ENCODE measurements at places on chromosomes 12 and 14. TPM values are rescaled to one million over a fixed set of nuclear protein-coding genes. Genes with fewer than 3 reads are reported as not detected.

IL22 gene
- total RNA-seq = not detected

SIRT4 gene
- 0.50 TPM for total RNA-seq

FGD6 gene
- 3.3 TPM for total RNA-seq

GLIPR1L2 gene
- 3.3 TPM for total RNA-seq

CCDC177 gene
- not detected for total RNA-seq

KRT71 gene
- not detected for total RNA-seq

KRT6A gene
- 14.0 TPM for total RNA-seq

OTUB2 gene
- 0.98 TPM for total RNA-seq

GNPTAB gene
- 11.3 TPM for total RNA-seq

TSPAN8 gene
- total RNA-seq = 0.59 TPM

RHOJ gene
- total RNA-seq = 6.6 TPM

SDR9C7 gene
- total RNA-seq = not detected

RCOR1 gene
- total RNA-seq = 12.4 TPM

TGFB3 gene
- total RNA-seq = 26.2 TPM

BBOF1 gene
- 5.8 TPM for total RNA-seq

LYZ gene
- not detected for total RNA-seq

TRIM9 gene
- 5.3 TPM for total RNA-seq

PPP1R3E gene
- 9.9 TPM for total RNA-seq

HOXC10 gene
- not detected for total RNA-seq

ARMH4 gene
- total RNA-seq = 7.1 TPM

CCDC197 gene
- total RNA-seq = not detected

LUM gene
- 747 TPM for total RNA-seq

MSI1 gene
- total RNA-seq = not detected

ASCL1 gene
- total RNA-seq = not detected
